ENCODE measurements at places on chromosomes 1 and 21.

GRCh38 chr1:27021354-27022031 lies 8.8 kb upstream of the TENT5B start:
- DNase-seq: no peak

- no peak for DNase-seq
Measured at GRCh38 chr1:49050041-49050440, 273.4 kb upstream of the BEND5 start.

DNA sequence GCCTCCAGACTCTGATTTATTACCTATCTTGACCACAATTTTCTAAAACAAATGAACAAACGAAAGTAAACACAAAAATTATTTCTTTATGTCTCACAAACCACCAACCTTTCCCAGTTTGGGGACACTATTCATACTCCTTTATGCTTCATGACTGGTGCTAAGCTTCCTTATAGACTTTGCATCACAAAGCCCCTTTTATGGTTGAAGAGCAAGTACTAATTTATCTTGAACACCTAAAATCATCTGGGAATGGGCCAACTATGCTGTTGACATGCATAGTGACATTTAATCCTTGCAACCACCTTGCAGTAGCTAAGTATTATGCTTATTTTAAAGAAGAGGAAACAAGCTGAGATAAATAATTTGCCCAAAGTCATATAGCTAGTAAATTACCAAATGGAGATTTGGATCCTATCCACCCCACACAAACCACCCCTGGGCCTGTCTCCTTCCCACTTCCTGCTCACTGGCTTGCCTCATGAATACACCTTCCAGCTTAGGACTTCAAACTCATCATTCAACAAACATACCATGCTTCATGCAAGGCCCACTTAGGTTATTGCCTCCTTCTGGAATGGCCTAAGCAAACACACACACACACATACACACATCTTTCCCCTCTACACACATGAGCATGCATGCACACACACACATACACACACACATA lies 192.2 kb downstream of the PLPP3 start:
- DNase-seq: no peak

DNA sequence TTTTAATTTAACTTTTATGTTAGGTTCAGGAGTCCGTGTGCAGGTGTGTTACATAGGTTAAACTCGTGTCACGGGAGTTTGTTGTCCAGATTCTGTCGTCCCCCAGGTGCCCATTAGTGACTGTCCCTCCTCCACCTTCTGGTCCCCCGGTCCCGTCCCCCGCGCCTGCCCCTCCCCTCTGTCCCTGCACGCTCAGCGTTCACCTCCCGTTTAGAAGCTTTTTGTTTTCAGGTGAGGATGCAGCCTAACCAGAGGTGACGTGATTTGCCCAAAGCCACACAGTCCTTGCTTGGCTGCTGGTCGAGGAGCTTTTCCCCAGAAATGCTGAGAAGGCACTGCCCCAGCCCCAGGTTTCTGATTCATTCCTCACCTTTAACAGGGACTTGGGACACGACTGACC lies 844 bp downstream of the C1orf146 start:
- no peak for DNase-seq

- DNase-seq: no peak
Measured at GRCh38 chr1:163570071-163570470, 248.3 kb downstream of the NUF2 start.

- no peak for DNase-seq
Measured at GRCh38 chr1:151907363-151908139, 1.8 kb downstream of the THEM4 start.

DNA sequence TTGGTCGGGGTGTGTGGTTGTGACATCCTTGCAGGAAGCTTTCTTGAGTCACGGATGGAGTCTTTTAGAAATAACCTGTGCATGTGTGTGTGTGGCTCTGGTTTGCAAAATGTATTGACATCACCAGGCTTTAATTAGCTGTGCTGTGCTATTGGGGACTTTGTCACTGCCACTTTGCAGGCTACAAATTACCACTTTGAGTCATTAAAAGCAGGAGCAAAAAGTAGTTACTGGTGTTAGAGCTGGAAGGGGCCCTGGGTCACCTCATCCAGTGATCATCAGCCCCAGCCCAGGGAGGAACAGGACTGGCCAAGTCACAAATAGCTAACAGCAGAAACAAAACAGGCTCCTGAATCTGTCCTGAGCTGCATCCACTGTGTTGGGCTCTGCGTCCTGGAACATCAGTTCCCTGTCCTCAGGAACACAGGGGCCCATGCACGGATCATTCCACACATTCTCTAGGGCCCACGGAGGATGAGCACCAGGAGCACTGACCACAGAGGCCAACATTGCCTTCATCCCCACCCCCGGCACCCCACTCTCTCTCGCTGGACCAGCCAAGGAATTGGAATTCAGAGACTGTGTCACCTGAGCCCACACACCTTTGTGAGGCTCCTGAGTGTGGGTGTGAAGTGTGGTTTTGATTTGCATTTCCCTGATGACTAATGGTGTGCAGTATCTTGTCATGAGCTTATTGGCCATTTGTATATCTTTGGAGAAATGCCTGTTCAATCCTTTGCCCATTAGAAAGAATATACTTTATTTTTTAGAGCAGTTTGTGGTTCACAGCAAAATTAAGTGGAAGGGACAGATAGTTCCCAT lies 280.1 kb upstream of the C1orf174 start:
- DNase-seq: no peak

DNA sequence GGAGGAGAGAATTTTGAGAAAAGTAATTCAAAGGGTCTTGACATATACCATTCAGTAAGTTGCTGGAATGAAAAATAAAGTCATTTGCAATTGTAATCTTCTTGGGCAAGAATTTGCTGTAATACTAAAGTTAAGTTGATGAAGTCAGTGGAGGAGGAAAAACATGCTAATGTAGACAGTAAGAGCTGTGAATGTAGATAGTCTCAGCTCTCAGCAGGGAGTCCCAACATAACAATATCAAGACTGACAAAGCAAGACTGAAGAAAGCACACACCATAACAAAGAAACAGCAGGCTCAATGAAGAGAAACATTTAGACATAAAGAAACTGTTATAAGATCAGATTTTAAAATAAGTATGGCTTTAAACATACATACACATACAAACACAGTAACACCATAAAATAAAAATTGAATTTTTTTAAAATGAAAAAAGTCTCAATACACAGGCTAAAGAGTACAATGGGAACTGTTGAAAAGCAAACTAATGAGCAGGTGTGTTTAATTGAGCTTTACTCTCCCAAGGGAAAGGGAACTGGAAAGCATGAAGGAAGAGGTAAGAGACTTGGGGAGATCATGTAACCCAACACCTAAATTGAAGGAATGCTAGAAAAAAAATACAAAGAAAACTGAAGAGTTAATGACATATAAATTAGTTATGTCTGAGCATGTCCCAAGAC lies 336.3 kb upstream of the NCAM2 start:
- no peak for DNase-seq

- no peak for DNase-seq
Measured at GRCh38 chr1:25837262-25837875, 17.6 kb downstream of the MTFR1L start.

- DNase-seq: no peak
Measured at GRCh38 chr1:248793592-248793991, 32.1 kb downstream of the SH3BP5L start.

DNA sequence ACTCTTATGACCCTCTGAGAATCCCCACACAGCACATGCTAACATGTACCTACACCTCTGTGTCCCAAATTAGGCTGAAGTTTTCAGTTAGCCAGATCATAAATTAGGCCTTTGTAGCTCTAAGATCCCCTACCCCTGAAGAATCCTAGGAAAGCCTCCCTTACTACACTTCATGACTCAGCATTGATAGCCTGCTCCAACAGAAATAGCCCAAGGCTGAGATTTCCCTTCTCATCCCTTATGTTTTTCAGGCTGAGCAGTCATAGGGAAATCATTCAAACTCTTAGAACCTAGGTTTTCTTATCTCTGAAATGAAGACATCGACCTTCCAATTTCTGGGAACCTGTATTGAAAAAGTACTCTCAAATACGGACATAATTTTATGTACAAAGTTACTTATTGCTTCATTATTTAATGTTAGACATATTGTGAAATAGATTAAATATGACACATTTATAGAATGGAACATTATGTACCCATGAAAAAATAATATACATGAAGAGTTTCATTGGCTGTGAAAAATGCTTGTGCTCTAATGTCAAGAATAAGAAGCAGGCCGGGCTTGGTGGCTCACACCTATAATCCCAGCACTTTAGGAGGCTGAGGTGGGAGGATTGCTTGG lies 122.4 kb upstream of the UBE2U start:
- no peak for DNase-seq

DNA sequence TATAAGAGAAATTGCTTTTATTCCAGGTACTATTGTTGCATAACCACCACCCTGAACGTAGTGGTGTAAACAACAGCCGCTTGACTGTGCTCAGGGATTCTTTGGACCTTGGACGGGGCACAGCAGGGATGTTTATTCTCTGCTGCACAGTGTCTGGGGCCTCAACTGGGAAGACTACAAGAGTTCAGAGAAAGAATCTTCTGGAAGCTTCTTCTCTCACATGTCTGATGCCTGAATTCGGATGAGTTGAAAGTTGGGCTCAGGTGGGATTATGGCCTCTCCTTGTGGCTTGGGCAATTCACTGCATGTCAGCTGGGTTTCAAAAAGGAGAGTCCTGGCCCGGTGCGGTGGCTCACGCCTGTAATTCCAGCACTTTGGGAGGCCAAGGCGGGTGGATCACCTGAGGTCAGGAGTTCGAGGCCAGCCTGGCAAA lies 19.0 kb upstream of the SSBP3 start:
- DNase-seq: no peak

- peak; percentile 30 for DNase-seq
Measured at GRCh38 chr1:163410073-163410999, 88.6 kb downstream of the NUF2 start.

DNA sequence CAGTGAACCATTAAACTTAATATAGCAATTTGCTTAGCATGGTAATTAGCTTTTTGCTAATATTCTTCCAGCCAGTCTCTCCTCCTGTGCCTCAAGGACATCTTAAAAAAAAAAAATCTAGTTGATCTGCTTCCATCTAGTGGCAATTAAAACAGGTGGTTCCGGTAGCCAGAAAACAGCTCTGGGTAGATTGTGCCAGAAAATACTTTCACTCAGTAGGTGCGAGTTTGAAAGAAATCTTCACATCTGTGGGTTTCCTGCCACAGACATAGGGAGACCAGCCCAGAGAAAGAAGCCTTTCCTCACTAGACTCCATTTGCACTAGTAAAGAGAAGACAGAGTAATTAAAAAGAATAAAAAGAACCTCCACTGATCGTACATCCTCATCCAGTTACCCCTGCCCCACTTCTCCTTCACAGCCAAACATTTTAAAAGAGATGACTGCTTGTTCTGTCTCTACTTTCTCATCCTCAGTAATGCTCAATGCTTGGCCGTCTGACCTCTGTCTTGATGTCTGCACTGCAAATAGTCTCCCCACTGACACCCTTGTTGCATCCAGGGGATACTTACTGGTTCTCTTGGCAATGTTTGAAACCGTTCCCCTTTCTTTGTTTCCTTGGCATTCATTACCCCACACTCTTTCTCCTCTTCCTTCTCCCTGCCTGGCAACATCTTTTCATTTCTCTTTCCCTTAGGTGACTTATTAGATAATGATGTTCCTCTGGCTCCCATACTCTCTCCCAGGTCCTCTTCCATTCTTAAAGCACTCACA lies 16.9 kb downstream of the SELL start:
- peak; percentile 77 for DNase-seq

- DNase-seq: no peak
Measured at GRCh38 chr1:87208931-87209330, 119.7 kb upstream of the LMO4 start.

- no peak for DNase-seq
Measured at GRCh38 chr1:76231320-76231719, 156.8 kb downstream of the ST6GALNAC3 start.

GRCh38 chr1:69929308-69930057 lies 275.9 kb downstream of the LRRC40 start:
- DNase-seq: no peak

DNA sequence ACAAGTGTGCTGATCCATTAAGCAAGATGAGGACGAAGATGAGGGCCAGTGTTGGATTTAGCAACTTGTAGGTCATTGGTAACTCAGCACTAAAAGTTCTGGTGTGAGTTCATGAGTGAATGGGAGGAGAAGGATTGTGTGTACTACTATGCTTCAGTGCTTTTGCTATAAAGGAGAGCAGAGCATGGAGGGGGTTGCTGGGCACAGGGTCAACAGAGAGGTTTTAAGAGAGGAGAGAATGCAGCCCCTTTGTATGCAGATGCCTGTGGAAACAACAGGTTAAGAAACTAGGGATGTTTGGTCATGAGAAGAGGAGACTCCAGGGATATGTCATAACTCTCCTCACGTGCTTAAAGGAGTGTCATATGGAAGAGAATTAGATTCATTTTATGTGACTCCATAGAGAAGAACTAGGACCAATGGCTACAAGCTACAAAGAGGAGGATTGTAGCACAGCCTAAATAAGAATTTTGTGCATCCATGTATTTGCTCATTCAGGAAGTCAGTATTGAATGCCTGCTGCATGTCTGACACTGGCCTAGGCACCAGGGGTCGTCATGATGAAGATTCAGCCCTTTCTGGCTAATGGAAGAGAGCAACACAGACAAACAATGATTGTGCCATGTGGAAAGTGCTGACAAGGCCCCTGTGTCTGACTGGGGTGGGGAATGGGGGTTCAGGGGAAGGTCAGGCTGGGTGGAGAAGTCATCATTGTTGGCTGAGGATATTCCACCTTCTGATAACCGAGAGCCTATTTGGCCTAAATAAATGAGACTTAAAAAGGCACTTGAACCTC lies 53.5 kb downstream of the KIRREL1 start:
- no peak for DNase-seq

GRCh38 chr21:29181799-29182470 lies 51.5 kb downstream of the MAP3K7CL start:
- no peak for DNase-seq

DNA sequence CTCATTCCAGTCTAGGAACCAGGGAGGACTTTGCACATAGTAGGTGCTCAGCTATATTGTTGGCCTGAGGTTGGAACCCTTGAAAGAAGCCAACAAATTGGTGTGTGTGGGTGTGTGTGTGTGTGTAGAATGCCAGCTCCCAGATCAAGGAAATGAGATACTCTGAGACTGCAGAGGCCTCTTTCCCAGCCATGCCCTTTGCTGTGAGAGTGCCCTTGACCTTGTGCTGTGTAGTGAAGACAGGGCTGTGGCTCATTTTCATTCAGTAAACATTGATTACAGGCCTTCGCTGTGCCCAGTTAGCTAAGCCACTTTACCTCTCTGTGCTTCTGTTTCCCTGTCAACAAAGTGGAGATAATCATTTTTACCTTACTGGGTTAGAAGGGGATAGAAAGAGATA lies 3.2 kb downstream of the CYP4B1 start:
- DNase-seq: no peak

GRCh38 chr1:186302381-186302920 lies 72.6 kb downstream of the TPR start:
- DNase-seq: no peak

DNA sequence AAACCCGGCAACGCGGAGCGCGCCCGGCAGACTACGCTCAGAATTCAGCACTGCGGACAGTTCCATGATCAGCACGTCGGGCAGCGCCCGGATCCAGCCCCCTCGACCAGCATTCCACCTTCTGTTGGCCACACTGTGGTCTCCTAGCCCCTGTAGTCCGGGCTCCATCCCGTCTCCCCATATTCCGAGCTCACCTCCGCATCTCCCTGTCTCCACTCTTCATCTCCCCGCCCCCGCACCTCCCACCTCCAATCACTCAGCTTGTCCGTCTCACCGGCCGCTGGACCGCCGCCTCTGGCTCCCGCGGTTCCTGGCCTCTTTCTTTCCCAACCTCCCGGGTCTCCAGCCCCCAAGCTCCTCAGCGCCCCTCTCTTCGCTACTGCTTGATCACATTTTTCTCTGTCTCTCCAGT lies 500 bp downstream of the EPHA10 start:
- no peak for DNase-seq

Data from CD4-positive, alpha-beta T cell treated with Interleukin-2 at 100 ng/mL for 4 hours (primary cell).